GM13977 (cell line): ENCODE measurements at places on chromosomes 6 and 20.

DNA sequence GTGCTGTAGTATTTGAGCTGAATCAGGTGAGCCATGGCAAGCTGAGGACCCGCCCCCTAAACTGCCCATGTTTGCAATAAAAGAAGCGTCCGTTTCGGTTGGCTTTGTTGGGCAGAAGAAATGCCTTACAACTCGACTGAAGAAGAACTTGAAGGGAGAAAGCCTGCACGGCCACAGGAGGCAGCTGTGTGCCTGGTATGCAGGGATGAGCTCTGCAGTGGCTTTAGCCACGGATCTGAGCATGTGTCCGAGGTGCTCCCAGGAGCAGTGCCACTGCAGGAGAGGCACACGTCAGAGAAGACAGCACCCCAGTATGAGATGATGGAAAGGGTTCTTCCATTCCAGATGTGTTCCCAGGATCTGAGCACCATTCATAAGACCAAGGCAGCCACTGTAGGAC lies 23.5 kb downstream of the KIZ start:
- no peak for DNase-seq

DNA sequence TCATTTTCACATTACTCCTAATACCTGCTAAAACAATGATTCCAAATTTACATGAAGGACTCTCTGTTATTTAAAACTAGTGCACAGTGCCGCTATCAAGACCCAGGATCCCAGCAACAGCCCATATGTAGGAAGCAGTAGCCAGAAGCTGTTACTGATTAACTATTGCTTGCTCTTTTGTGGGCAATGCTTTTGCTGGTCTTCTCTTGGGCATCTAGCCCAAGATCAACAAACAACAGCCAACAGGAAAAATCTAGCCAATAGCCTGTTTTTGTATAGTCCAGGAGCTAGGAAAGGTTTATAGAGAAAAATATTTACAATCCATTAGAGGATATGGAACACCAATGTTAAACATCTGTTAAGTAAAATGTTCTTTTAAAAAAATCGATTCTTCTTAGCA lies 22.1 kb upstream of the TENT5A start:
- no peak for DNase-seq

DNA sequence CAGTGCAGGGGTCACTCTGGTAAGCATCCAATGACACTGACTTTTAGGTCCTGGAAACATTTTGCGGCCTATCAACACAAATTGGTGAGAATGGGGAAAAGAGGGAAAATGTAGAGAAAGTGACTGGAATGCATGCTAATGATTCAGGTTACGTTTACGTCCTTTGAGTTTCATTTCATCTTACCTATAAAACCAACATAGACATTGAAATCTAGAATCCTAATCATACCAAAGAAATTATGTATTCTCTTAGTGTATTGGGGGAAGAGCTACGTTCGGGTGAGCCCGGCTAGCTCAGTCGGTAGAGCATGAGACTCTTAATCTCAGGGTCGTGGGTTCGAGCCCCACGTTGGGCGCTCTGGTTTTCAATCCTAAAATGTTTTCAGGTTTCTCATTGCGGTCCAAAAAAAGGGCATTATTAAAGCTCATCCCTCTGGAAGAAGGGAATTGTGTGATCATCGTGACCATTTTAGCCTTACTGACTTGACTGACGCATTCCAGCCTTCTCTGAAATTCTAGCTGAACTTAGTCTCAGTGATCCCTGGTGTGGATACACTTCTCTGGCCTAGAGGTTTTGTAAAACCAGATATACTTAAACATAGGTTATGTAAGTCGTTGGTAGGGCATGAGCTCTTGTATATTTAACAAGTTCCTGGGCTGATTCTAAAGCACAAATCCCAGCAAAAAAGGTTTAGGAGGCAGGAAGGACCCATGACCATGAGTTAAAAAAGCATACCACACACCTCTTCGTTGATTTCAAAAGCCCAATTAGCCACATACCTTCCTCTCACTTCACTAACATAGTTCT lies 18.3 kb downstream of the HMGN4 start:
- DNase-seq, result no peak

GRCh38 chr20:49785149-49785851 lies 27.3 kb upstream of the SLC9A8 start:
- DNase-seq, result no peak

- DNase-seq, result no peak
Observed at GRCh38 chr6:168018664-168019063, 21.2 kb downstream of the KIF25 start.

GRCh38 chr6:12393100-12393499 lies 102.9 kb downstream of the EDN1 start:
- no peak for DNase-seq

DNA sequence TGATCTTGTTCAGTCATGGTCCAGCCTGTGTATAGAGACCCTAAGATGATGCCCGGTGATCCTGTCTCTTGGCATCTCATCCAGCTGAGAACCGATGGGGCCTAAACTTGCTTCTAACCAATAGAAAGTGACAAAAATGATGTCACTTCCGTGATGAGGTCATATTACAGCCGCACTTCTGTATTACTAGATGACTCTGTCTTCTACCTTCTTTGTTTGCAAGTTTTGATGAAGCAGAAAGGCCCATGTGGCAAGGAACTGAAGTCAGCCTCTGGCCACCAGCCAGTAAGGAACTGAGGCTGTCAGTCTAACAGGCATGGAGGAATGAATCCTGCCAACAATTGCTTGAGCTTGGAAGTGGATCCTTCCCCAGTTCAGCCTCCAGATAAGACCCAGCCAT lies 32.8 kb upstream of the HLA-C start:
- no peak for DNase-seq

DNA sequence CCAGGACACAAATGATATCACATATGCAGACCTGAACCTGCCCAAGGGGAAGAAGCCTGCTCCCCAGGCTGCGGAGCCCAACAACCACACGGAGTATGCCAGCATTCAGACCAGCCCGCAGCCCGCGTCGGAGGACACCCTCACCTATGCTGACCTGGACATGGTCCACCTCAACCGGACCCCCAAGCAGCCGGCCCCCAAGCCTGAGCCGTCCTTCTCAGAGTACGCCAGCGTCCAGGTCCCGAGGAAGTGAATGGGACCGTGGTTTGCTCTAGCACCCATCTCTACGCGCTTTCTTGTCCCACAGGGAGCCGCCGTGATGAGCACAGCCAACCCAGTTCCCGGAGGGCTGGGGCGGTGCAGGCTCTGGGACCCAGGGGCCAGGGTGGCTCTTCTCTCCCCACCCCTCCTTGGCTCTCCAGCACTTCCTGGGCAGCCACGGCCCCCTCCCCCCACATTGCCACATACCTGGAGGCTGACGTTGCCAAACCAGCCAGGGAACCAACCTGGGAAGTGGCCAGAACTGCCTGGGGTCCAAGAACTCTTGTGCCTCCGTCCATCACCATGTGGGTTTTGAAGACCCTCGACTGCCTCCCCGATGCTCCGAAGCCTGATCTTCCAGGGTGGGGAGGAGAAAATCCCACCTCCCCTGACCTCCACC lies 42.2 kb downstream of the SIRPA start:
- DNase-seq, result no peak

GRCh38 chr20:14826543-14827313 lies 489.3 kb upstream of the FLRT3 start:
- no peak for DNase-seq

- DNase-seq, result no peak
Observed at GRCh38 chr6:156864557-156864956, 87.4 kb downstream of the ARID1B start.

- no peak for DNase-seq
Observed at GRCh38 chr6:45400021-45400420, 22.3 kb upstream of the SUPT3H start.

GRCh38 chr20:61686051-61686936 lies 379.4 kb downstream of the TAF4 start:
- no peak for DNase-seq

DNA sequence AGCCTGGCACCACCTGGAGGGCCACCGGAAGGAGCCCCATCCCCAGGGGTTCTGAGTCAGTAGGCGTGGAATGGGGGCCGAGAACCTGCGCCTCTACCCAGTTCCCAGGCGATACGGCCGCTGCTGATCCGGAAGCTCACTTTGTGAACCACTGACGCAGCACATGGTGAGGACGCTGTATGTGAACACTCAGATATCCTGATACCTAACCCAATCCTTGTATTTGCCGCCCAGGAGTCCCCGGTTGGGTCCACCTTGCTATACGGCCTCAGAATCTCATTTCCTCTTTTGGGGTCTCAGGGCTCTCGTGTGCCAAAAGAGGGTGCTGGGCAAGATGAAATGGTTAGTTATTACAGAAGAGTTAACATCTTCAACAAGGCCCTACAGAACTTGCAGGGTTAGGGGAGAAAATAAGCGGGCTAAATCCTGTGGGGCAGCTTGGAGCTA lies 604 bp upstream of the RAB5IF start:
- DNase-seq, result peak; percentile 63

GRCh38 chr6:44480097-44480541 lies 92.6 kb downstream of the CDC5L start:
- no peak for DNase-seq

DNA sequence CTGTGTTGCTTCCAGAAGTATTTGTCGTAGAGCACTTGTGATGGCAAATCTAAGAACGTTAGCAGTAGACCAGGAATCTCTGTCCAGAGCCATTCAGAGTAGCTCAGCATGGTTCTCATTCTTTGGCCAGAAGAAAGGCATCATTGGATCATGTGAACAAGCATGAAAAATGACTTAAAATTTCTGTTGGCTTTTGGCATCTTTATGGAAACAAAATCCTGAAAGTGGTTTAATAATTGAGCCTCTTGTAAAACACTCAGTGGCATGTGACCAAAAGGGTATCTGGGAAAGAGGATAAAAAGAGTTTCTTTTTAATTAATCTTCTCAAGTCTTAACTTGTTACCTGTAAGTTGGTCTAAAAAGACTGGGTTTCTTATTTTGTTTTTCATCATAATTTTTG lies 55.2 kb downstream of the PTPN1 start:
- DNase-seq, result no peak

DNA sequence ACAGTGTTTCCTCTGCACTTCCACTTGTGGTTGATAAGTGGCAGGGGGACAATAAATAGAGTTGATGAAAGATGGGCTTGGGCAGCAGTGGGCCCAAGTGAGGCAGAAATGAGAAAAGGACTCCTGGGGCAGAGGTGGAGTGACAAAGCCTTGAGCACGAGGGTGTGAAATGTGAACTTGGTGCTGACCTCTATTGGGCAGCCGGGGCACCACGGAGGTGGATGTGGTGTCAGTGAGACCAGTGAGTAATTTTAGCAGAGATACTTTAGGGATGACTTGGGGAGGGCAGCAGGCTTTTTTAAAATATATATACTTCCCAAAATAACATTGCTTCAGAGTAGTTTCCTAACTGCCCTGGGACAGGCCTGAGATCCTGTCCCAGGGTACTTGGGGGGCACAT lies 30.6 kb upstream of the MYLK2 start:
- no peak for DNase-seq

- DNase-seq, result no peak
Observed at GRCh38 chr20:35578469-35578868, 36.6 kb downstream of the ERGIC3 start.

GRCh38 chr6:11232770-11233626 lies 530 bp upstream of the NEDD9 start:
- peak; percentile 39 for DNase-seq

DNA sequence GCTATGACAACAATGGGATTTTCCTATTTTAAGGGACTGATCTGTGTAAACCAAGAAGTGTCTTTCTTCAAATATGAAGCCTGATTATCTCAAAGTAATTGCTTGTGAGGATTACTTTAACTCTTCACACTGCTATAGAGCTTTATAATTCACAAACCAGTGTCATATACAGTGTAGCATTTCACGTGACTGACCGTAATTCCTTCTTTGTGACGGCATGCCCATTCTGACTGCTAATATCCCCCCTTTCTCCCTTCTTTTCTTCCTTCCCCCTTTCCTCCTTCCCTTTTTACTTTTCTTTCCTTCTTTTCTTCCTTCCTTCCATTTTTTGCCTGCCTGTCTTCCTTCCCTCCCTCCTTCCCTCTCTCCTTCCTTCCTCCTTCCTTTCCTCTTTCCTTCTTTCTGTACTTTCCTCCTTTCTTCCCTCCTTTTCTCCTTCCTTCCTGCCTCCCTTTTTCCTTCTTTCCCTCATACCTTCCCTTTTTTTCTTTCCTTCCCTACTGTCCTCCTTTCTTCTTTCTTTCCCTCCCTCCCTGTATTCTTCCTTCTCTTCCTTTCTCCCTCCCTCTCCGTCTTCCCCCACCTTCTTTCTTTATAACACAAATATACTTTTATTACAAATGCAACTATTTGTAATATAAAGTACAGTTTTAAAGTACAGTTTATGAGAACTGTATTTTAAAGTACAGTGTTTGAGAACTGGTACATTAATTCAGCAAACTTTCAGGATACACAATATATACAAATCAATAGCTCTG lies 75.0 kb upstream of the EXOC2 start:
- DNase-seq, result no peak

GRCh38 chr20:39534846-39535245 lies 572.7 kb downstream of the DHX35 start:
- DNase-seq, result no peak

- DNase-seq, result no peak
Observed at GRCh38 chr6:142355520-142356174, 53.8 kb downstream of the ADGRG6 start.

- DNase-seq, result no peak
Observed at GRCh38 chr6:159461266-159461665, 231.8 kb downstream of the SOD2 start.

- no peak for DNase-seq
Observed at GRCh38 chr20:24806705-24807676, 142.1 kb upstream of the CST7 start.

GRCh38 chr6:168722397-168722796 lies 281.4 kb downstream of the SMOC2 start:
- DNase-seq, result no peak

DNA sequence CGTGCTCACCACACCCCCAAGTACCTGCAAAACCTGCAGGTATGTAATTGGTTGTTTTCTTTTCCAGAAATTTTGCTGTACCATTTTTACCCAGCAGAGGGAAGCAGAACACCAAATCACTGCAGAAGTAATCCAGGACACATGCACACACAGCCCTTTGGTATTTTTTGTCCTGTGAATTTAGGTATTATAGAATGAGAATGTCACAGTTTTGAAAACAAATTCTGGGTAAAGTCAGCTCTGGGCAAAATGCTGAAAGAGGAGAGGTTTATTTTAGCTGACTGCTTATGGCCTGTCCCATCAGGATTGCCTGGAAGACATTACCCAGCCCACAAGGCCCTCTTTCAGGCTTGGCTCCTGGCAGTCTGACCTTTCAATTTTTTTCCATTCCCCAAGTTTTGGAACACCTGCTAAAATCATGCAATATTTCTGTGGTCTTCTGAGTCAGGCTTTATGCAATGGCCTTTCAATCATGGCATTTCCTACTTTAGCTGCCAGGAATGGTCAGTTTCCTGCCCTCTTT lies 3.5 kb upstream of the EFHC1 start:
- peak; percentile 61 for DNase-seq
